ENCODE measurements at places on chromosomes 16 and 17.

DNA sequence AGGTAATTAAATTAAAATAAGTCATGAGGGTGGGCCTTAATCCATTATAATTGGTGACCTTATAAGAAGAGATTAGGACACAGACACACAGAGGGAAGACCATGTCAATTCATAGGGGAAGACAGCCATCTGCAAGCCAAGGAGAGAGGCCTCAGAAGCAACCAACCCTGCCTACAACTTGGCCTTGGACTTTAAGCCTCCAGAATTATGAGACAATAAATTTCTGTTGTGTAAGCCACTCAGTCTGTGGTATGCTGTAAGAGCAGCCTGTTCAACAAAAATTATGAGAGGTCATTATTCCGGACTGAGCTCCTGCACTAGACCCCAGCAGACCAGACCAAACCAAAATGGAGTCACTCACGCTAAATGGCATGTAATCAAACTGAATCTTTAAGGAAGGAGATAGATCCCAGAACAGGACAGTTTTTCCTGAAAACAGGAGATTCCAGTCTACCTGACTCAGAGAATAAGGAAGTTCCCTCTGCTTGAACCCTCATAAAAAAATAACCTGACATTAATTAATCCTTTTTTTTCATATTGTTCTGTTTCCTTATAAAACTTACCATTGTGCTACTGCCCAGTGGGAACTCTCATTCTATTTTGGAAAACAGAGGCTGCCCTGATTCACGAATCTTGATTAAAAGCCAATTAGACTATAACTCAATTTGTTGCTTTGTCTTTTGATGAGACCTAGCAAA, 74.3 kb downstream of the DNAH3 start:
- no peak for DNase-seq

DNA sequence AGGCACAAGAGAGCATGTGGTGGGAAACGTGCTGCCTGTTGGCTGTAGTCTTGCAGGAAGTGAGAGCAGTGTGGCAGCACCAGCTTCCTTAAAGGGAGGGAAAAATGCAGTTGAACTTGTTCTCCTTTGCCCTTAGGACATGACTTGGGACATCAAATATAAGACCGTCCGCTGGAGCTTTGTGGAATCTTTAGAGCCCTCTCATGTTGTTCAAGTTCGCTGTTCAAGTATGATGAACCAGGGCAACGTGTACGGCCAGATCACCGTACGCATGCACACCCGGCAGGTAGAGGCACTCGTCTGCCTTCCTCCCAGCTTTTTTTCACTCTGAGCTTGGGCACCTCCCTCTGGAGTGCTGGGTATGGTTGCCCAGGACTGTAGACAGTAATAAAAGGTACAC, 23.3 kb downstream of the GPR179 start:
- no peak for DNase-seq

GRCh38 chr16:66289986-66290385, 76.5 kb upstream of the CDH5 start:
- DNase-seq: no peak

DNA sequence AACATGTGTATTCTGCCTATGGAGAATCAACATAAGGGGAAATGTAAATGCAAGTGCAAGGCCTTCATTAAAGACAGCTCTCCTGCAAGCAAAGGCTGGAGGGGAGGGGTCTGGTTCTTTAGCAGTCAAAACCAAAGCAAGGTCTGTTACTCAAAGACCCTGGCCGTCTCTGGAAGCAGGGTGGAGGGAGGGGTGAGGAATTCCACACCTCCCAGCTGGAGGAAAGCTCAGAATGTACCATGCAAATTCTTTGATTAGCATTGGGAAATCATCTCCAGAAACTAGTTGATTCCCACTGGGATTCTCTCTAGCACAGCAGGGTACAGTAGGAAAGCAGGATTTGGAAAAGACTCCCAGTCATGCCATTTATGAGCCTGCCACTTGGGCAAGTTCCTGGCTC, 77.3 kb upstream of the ASIC2 start:
- no peak for DNase-seq

DNA sequence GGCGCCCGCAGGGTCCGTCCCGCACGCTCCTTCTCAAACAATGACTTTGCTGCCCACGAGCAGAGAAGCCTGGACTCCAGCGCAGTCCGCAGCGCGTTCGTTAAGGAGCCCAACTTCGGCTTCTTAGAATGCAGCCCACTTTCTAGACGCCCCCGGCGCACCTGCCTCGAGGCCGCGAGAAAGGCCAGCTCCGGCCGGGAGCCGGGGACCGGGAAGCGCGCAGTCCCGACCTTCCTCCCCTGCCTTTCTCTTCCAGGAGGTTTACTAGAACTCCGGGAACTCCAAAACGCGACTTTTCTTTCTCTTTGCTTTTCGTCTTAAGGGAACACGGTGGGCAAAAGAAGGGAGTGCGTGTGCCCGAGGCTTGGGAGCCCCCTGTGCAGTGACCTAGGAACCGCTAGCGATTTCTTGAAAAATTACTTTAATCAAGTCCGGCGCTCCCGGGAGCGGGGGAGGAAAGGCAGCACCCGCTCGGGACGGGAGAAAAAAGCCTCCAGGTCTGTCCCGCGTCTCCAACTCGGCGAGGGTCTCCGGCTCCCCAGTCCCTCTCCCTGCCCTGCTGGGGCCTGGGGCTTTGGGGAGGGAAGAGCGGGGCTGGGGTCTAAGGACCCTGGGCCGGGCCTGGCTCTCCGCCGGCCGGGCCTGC, 2.6 kb downstream of the HNF1B start:
- DNase-seq: peak; percentile 33

Measured in glutamatergic neuron (in vitro differentiated cells).